ENCODE measurements at places on chromosomes 16 and 17.

- no peak for DNase-seq
Measured at GRCh38 chr16:80258407-80258806, 282.4 kb upstream of the DYNLRB2 start.

- no peak for DNase-seq
Measured at GRCh38 chr17:29094101-29094708, 51.3 kb downstream of the PIPOX start.

DNA sequence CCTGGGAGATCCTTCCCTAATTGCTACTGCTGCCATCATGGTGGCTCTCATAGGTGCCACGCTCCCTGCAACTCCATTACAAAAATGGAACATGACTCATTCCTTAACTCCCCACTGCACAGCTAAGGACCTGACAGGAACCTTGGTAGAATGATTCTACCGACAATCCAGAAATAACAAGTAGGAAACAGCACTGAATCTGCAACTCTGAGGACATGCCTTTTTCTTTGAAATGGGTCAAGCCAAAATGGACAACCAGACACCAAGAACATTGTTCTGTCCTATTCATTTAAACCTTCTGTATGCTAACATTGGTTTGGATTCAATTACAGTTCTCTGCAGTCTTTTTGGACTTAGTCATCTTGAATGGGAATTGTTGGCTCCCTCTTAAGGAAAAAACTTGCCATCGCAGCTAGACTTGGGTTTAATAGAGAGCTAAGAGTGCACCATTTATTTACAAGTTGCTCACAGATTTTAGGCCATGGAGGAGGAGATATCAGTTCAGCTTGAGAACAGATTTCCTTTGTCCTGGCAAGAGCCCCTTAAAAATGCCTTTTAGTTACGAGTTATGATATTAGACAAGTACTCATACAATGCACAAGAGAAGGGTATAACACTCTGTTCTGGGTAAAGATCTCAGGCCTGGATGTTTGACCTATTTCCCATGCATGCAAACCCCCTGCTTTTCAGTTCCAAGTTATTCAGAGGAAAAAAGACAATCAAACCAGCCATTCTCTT, 20.9 kb upstream of the NSRP1 start:
- DNase-seq = peak; percentile 79

GRCh38 chr16:88456356-88457292, 3.5 kb downstream of the ZFPM1 start:
- DNase-seq = no peak

GRCh38 chr16:17526956-17527937, 56.5 kb upstream of the XYLT1 start:
- DNase-seq = no peak

DNA sequence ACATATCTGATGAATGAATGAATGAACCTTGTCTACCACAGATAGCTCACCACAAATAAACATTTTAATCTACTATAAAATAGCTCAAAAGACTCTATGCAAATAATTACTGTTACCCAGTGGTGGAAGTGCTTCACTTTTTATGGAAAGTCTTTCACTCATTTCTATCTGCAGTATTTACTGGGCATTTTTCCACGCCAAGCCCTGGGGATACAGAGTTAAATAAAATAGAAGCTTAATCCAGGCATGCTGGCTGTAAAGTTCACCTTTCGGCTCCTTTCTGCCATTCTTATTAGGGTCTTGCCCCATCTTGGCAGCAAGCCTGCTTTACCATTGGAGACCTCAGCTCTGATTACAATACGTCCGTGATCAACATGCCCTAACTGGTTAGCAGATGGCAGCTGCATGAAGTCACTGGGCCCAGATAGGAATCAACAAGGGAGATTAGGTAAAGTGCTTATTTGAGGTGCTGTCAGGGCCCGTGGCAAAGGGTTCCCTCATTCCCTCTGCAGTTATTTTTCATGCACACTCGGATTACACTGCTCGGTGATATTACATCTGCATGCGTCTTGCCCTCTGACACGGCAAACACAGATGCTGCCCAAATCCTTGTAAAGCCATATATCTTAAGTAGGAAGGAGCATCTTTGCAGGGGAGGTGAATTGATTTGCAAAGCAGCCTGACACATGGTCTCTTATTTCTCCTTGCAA, 648.9 kb downstream of the WWOX start:
- DNase-seq = peak; percentile 78

- no peak for DNase-seq
Measured at GRCh38 chr17:3915995-3916696, at the start of gene P2RX1. Gene P2RX1, minus strand, starts transcription at chr17:3916465. Its CDS starts 240 bp downstream, at chr17:3916225.

DNA sequence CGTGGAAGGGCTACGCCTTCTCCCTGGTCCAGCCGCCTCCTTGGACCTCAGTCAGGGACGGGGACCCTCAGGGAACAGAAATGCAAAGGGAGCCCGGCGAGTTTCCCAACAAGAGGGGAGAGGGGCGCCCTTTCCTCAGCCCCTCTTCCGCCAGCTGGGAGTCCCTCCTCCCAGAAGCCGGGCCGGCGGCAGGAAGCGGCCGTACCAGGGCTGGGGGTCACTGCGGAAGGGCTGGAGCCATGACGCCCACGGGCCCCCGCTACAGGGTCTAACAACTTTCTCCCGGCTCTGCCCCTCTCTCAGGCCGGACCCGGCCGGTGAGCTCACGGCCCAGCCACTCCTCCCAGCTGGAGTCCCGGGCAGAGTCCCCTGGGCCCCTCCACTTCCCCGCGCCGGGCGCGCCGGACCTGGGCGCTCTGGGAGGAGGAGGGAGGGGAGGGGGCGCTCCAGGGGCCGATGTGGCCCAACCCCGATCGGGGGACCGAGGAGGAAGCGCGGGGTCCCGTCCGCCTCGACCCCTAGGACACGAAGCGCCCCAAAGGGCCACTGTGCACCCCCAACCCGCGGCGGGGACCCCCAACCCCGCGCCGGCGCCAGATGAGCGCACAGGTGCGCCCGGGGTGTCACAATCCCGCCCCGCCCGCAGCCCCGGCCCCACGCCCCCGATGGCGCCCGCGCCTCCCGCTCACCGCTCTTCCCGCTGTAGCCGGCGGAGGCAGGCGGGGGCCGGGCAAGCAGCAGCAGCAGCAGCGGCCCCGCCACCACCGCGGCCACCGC, 578 bp downstream of the PGAP6 start:
- DNase-seq = no peak

GRCh38 chr17:489758-490329, 137.2 kb upstream of the RPH3AL start:
- peak; percentile 20 for DNase-seq

DNA sequence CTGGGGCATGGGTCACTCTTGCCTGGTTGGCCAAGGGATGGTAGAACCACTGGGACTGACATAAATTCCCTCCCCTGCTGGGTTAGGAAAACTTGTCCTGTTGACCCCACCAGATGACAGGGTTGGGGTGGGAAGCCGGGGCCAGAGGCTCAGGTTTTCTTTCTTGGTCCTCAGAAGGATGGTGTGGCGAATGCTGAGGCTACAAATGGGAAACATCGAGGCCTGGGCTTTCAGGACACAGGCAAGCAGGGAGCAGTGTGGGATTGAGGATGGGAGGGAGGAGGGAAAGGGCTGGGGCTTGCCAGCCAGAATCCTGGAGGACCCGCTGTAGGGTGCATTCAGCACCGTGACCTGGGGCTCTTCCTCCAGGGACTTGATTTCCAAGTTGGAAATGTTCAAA, 14.5 kb upstream of the PLEKHG4 start:
- no peak for DNase-seq

- peak; percentile 73 for DNase-seq
Measured at GRCh38 chr17:75155191-75155601, 884 bp upstream of the JPT1 start.

DNA sequence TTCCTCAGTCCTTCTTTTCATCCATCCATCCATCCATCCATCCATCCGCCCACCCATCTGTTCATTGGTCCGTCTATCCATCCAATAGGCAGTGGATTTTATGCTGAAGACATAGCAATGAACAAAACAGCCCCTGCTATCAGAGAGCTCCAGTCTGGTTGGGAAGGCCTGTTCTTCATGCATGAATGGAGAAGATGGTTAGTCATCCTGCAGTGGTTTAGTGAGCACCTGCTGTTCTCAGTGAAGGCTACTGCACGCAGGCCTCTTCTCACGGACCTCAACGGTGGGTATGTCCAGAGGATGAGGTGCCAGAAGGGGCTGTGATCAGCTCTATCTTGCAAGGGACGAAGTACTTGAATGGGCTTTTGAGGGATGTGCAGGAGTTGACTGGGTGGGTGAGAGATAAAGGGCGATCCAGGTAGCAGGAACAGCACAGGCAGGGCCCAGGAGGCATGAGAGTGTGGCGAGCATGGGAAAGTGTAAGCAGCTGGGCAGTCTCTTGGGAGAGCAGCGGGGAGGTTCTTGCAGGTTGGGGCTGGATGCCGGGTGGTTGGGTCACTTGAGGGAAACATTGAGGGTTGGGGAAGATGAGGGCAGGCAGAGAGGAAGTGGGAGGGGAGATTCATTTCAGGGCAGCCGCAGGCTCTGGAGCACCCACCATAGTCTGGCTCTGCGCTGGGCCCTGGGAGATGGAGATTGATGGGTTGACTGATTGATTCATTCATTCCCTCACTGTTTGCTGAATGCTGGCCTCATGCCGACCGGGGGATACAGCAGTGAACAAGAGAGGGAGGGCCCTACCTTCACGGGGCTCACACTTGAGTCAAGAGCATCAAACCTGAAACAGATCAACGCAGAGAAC, 115.0 kb upstream of the CIBAR2 start:
- DNase-seq = peak; percentile 30

DNA sequence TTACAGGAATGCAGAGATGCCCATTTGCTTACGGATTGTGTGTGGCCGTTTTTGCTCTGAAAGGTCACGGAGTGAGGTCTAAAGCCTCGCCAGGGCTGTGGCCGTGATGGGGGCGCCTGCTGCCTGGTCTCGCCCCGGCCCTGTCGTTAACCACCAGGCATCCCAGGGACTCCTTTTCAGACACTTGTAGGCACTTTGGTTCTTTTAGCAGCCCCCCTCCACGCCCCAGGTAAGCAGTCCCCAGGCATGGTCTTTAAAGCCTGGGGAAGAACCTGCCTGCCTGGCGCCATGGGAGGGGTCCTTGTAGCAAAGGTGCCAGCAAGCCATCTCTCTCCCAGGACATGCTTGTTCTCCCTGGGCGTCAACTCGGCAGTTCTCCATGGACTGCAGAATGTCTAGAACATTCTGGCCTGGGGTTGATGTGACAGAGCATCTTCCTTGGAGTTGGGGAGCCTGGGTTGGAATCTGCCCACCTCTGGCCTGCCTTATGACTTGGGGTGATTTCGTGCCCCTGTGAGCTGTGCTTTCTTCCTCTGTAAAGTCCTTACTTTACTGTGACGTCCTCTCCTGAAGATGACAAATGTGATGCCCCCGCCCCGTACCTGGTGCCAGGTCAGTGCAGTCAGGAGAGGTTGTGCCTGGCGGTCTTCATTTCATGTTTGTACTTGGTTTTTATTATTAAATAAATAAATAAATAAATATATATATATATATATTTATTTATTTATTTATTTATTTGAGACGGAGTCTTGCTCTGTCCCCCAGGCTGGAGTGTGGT, 5.4 kb downstream of the KCTD5 start:
- DNase-seq = no peak

GRCh38 chr17:57366558-57367351, 110.4 kb downstream of the MSI2 start:
- DNase-seq = no peak

- DNase-seq = no peak
Measured at GRCh38 chr17:8954339-8954738, 11.2 kb downstream of the PIK3R5 start.

DNA sequence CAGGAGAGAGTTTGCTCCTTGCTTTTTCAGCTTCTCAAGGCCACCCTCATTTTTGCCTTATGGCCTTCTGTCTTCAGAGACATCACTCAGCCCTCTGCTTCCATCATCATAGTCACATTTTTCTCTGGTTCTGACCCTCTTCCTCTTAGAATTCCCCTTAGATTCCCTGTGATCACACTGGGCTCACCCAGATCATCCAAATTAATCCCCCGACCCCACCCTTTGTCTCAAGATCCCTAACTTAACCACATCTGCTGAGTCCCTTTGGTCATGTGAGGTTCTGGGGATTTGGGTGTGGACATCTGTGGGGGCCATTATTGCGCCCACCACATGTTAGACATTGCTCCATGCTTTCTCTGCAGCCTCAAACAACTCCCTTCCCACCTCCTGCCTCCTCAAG, 323.4 kb downstream of the CPPED1 start:
- no peak for DNase-seq

- no peak for DNase-seq
Measured at GRCh38 chr17:78418326-78419026, 40.0 kb downstream of the PGS1 start.

GRCh38 chr17:36128411-36128978, 24.9 kb downstream of the CCL4 start:
- DNase-seq = no peak

GRCh38 chr16:21650521-21650920, 1.9 kb downstream of the IGSF6 start:
- peak; percentile 50 for DNase-seq

DNA sequence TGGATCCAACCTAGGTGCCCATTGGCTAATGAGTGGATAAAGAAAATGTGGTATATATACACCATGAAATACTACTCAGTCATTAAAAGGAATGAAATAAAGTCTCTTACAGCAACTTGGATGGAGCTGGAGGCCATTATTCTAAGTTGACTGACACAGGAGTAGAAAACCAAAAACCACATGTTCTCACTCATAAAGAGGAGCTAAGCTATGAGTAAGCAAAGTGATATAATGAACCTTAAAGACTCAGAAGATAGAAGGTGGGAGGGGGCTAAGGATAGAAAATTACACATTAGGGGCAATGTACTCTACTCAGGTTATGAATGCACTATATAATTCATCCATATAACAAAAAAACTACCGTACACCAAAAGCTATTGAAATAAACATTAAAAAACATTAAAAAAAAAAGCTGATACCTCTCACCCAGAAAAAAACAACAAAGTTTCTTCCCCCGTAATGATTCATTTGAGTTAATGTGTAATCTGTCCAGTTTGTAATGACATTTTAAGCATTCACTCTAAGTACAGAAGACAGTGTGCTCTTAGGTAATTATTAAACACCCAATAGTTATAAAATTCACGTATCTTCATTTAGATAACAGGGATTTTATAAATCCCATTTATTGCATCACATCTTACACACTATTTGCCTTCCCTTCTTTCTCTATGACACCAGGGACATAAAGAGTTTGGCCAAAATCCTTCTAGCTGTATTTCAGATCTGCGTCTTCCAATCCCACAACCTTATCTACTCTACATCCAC, 941.5 kb downstream of the CDH11 start:
- no peak for DNase-seq

GRCh38 chr16:4987580-4988374, 29.6 kb downstream of the SEC14L5 start:
- DNase-seq = no peak
